ENCODE measurements at places on chromosomes 5 and 9.

- DNase-seq, result peak; percentile 61
- H3K27ac ChIP-seq, result no peak overlapping the region
- H3K4me1 ChIP-seq, result no peaks in the 10 kb centered on the region
- no peaks in the 10 kb centered on the region for H3K27me3 ChIP-seq
- H3K4me3 ChIP-seq, result no peak overlapping the region
- H3K36me3 ChIP-seq, result no peaks in the 10 kb centered on the region
Measured at GRCh38 chr9:3458806-3459475, 66.9 kb downstream of the RFX3 start.

GRCh38 chr9:91073049-91073810, 271.6 kb downstream of the SYK start:
- no peaks in the 10 kb centered on the region for H3K27me3 ChIP-seq
- DNase-seq, result no peak
- H3K27ac ChIP-seq, result no peak overlapping the region

DNA sequence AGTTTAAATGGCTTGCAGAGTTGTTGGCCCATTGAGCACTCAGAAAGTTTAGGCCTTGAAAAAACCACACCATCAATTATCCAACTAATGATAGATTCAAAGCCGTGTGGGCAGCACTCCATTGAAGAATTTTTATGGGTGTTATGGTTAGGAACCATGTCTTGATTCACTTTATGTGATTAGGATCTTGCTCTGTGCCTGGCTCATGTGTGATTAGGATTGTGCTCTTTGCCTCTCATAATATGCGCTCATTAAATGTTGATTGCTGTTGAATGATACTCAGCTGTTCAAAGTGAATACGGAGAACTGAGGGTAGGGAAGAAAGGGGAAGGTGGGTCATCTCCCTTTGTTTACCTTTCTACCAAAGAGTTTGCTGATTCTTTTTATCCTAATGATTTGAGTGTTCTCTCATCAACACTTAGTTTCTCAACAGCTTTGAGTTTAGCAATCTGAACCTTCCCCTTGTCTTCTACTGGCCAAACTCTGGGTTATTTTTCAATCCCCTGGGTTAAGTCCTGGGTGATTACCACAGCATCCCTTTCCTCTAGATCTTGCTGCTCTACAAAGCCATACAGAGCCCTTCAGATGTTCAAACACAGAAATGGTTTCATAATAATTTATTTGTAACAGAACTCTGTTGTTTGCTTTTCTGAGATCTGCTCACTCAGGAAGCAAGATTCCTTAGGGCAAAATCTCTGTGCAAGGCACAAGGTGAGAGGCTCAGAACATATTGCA, 668.8 kb upstream of the RGMB start:
- no peak overlapping the region for H3K4me3 ChIP-seq
- H3K27me3 ChIP-seq, result no peaks in the 10 kb centered on the region
- peaks cover 5% of the 10 kb centered on the region for H3K4me1 ChIP-seq
- no peak for DNase-seq
- H3K27ac ChIP-seq, result no peak overlapping the region

GRCh38 chr9:136856541-136857141, 4.5 kb downstream of the MAMDC4 start:
- H3K4me1 ChIP-seq, result peaks cover 47% of the 10 kb centered on the region
- H3K27me3 ChIP-seq, result no peaks in the 10 kb centered on the region
- H3K36me3 ChIP-seq, result peaks cover 17% of the 10 kb centered on the region
- H3K27ac ChIP-seq, result no peak overlapping the region

- DNase-seq, result peak; percentile 92
- no peak overlapping the region for H3K4me3 ChIP-seq
- H3K27ac ChIP-seq, result peak overlapping the region; percentile 59
- H3K27me3 ChIP-seq, result no peaks in the 10 kb centered on the region
- H3K36me3 ChIP-seq, result no peaks in the 10 kb centered on the region
Measured at GRCh38 chr5:126002222-126002897, 420.8 kb upstream of the GRAMD2B start.

DNA sequence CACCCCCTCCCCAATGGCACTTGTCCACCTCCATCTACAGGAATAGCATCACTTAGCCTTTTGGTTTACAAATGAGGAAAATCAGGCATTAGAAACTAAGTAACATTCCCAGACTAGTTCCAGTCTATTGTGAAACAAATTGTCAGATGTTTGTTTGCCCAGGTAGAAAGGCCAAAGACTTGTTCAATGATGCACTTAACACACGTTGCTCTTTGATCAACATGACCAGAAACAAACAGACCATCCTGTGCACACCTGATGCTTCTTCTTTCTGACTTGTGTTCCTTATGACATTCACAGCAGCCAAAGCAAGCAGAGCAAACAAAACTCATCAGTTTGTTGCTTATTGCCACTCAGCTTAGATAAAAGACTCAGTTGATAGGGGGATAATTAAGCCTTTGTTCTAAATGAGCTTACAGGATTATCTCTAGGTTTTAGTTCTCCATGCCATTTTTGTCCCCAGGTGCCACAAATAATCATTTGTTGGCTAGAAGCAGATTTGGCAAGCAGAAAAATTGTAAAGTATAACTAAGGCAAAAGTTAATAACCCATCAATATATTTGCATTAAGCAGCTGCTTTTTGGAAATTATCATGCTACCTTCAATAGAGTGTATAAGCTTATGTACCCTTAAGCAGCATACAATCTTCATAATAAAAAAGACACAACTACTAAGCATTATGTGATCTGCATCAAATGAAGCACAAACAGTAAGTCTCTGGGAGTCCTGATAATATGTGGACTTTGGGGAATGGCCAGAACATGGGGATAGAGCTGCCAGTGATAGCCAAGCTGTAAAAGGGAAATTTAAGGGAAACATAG, 26.3 kb upstream of the FST start:
- H3K27ac ChIP-seq, result no peak overlapping the region
- H3K4me3 ChIP-seq, result no peak overlapping the region

DNA sequence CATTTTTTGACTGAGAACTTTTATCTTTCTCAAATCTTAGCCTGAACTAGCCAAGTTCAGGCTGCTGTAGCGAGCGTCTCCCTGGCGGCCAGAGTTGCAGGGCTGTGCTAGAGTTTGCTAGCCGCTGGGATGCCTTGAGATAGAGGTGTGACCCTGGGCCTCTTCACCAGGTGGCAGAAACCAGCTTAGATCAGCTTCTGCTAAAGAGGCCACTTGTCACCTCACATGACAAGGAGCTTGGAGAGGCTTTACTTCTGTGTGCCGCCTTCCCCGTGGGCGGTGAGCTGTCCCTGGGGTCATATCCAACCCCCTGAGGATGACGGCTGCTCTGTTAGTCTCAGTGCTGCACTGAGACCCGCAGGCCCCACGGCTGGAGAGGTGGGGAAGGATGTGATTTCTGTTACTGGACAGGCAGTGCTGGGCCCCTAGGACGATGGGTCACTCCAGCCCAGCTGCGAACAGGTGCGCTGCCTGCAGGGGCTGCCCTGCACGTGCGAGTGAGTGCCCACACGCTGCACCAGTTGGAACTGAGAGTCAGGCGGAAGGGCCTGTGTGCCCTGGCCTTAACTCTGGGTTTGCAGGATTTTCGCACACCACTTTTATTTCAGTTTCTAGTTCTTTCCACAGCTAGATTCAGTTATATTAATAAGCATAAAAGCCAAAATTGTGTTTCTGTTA, 63.8 kb downstream of the EHMT1 start:
- no peaks in the 10 kb centered on the region for H3K27me3 ChIP-seq
- no peak overlapping the region for H3K4me3 ChIP-seq
- H3K4me1 ChIP-seq, result peaks cover 15% of the 10 kb centered on the region
- DNase-seq, result no peak
- H3K27ac ChIP-seq, result no peak overlapping the region
- H3K36me3 ChIP-seq, result no peaks in the 10 kb centered on the region

GRCh38 chr9:34570376-34570775, 19.1 kb downstream of the CNTFR start:
- peak; percentile 84 for DNase-seq
- peaks cover 82% of the 10 kb centered on the region for H3K4me1 ChIP-seq
- no peak overlapping the region for H3K4me3 ChIP-seq
- H3K36me3 ChIP-seq, result no peaks in the 10 kb centered on the region
- H3K27ac ChIP-seq, result peak overlapping the region; percentile 64

- no peak overlapping the region for H3K27ac ChIP-seq
- DNase-seq, result peak; percentile 7
- no peaks in the 10 kb centered on the region for H3K36me3 ChIP-seq
- no peaks in the 10 kb centered on the region for H3K4me1 ChIP-seq
- H3K4me3 ChIP-seq, result no peak overlapping the region
Measured at GRCh38 chr5:126732716-126733115, 44.2 kb upstream of the LMNB1 start.

DNA sequence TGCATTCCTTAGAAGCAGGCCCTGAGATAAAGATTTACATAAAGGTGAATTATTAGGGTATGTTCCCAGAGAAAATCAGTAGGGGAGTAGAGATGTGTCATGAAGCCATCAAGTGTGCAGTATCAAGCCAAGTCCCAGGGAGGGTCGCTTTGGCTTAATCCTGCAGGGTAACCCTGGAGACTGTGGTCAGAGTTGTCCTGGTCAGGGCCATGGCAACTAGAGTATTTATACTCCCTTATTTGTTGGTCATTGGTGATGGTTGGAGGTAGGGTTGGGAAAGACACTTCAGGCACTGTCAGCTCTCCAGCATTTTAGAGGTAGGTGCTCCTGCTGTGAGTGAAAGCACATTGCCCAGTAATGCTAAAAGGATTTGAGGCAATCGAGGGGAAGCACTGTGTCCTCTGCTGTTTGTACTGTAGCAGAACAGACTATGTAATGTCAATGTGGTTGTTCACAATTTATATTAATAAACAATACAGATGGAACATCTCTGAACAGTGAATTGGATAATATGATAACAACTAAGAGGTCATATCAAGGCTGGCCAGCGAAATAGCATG, 108.9 kb downstream of the GDNF start:
- no peak for DNase-seq
- peaks cover 7% of the 10 kb centered on the region for H3K36me3 ChIP-seq
- H3K4me3 ChIP-seq, result no peak overlapping the region
- H3K27me3 ChIP-seq, result no peaks in the 10 kb centered on the region
- no peaks in the 10 kb centered on the region for H3K4me1 ChIP-seq
- no peak overlapping the region for H3K27ac ChIP-seq

DNA sequence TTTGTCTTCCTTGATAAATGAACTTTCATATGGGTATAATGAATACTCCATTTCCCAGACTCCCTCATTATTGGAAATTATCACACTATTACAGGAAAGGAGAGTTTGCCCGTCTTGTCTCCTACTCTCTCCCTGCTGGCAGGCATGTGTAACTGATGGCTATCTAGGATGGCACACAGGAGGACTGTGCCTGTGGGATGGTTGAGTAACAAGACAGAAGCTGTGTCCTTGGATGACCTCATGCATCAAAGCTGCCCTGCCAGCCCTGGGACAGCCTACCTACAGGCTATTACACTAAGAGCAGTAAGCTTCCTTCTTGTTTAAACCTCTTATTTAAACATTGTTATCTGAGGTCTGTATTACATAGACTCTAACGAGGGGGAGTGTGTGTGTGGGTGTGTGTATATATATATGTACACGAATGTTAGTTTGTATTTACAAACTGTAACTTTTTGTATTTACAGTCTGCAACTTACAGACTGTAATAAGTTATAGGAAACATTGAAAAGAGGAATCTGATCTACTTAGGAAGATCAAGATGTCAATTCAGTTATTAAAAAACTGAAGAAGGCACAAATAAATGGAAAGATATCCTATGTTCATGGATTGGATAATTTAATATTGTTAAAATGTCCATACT, 247.6 kb upstream of the ACO1 start:
- no peaks in the 10 kb centered on the region for H3K36me3 ChIP-seq
- no peak for DNase-seq
- no peak overlapping the region for H3K4me3 ChIP-seq
- H3K27ac ChIP-seq, result no peak overlapping the region
- H3K4me1 ChIP-seq, result no peaks in the 10 kb centered on the region
- H3K27me3 ChIP-seq, result no peaks in the 10 kb centered on the region

- H3K27ac ChIP-seq, result peak overlapping the region; percentile 35
- no peaks in the 10 kb centered on the region for H3K36me3 ChIP-seq
- H3K4me3 ChIP-seq, result no peak overlapping the region
- peaks cover 37% of the 10 kb centered on the region for H3K4me1 ChIP-seq
- no peaks in the 10 kb centered on the region for H3K27me3 ChIP-seq
- DNase-seq, result no peak
Measured at GRCh38 chr9:91187965-91188344, 173.8 kb downstream of the AUH start.

GRCh38 chr5:142465476-142465875, 140.7 kb upstream of the SPRY4 start:
- no peak overlapping the region for H3K4me3 ChIP-seq
- H3K27ac ChIP-seq, result peak overlapping the region; percentile 25
- no peaks in the 10 kb centered on the region for H3K27me3 ChIP-seq

DNA sequence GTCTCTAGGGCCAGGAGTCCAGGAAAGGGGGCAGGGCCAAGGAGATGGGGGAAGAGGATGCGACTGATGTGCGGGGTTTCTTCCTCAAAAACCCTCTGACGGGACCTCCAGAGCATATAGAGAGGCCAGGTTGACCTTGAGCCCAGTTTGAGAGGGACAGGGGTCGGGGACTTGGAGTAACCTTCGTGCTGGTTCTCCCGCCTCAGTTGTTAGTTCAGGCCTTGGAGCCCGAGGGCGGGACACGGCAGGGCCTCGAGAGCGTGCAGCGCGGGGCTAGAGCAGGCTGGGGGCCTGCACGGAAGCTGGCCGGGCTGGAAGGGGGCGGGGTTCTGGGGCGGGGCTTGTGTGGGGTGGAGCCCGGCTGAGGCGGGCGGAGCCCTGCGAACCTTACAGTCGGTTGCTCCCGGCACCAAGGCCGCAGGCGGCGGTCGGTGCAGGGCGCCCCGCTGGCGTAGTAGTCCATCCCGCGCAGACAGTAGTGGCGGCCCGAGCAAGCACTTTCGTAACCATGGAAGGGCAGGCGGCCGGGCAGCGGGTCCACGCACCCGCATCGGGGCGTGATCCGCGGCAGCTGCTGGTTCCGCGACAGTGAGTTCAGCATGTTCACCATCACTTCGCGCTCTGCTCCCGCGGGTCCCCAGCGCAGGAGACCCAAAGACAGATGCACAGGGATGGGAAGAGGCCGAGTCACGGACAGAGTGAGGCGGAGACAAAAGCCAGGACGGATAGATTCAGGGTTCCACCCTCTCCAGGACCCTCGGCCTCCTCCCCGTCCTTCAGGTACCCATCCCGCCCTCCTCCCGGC, 4.0 kb upstream of the MYORG start:
- H3K27me3 ChIP-seq, result peaks cover 38% of the 10 kb centered on the region
- H3K36me3 ChIP-seq, result no peaks in the 10 kb centered on the region
- H3K4me3 ChIP-seq, result peak overlapping the region; percentile 58
- DNase-seq, result peak; percentile 82
- H3K27ac ChIP-seq, result no peak overlapping the region
- peaks cover 34% of the 10 kb centered on the region for H3K4me1 ChIP-seq

DNA sequence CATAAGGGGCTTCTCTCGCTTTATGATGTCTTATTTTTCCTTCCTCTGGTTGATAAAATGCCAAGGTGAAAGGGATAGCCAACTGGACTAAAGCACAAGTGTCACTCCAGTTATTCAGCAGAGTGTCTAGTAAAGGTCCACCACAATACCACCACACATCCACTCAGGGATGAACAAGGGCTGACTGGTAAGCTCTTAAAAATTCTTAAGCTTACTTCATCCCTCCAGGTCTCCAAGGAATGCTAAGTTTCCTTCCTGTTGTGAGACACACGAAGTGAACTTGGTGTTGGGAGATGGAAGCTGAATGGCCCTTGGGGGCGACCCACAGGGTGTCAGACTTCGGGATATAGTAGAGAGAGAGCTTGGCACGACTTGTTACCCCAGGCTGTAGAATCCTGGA, 3.2 kb upstream of the HMGCS1 start:
- DNase-seq, result no peak
- no peaks in the 10 kb centered on the region for H3K27me3 ChIP-seq
- no peak overlapping the region for H3K4me3 ChIP-seq
- H3K36me3 ChIP-seq, result no peaks in the 10 kb centered on the region
- H3K27ac ChIP-seq, result no peak overlapping the region
- peaks cover 10% of the 10 kb centered on the region for H3K4me1 ChIP-seq
